ENCODE measurements at places on chromosomes 6 and 20.

GRCh38 chr6:129844118-129844891, 16.8 kb downstream of the TMEM244 start:
- DNase-seq = no peak

DNA sequence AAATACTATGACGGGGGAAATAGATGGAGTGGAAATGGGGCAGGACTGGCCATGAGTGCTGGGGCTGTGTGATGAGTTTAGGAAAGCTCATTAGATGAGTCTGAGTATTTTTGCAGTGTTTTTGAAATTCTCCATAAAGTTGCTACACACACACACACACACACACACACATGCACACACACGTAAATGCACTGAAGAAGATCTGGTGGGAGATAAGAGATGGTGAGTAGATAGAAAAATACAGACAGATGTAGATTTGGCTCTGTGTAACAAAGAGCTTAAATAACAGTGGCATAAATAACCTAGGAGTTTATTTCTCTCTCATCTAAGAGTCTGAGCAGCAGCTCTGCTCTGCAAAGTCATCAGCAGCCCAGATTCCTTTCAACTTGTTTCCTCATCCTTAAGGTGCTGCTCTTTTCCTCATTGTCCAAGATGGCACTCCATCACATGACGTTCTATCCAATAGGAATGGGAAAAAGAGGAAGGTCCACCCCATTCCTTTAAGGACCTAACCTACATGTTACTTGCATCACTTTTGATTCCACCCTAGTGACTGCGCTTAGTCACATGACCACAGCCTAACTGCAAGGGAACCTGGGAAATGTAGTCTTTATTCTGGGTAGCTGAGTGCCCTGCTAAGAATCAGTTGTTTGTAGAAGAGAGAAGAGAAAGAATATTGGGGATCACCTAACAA, 76.4 kb downstream of the EYA2 start:
- DNase-seq = no peak

GRCh38 chr6:63503199-63503598, 69.1 kb upstream of the LOC128125822 start:
- no peak for DNase-seq

GRCh38 chr6:13094781-13095425, 233.4 kb downstream of the TBC1D7 start:
- DNase-seq = no peak

DNA sequence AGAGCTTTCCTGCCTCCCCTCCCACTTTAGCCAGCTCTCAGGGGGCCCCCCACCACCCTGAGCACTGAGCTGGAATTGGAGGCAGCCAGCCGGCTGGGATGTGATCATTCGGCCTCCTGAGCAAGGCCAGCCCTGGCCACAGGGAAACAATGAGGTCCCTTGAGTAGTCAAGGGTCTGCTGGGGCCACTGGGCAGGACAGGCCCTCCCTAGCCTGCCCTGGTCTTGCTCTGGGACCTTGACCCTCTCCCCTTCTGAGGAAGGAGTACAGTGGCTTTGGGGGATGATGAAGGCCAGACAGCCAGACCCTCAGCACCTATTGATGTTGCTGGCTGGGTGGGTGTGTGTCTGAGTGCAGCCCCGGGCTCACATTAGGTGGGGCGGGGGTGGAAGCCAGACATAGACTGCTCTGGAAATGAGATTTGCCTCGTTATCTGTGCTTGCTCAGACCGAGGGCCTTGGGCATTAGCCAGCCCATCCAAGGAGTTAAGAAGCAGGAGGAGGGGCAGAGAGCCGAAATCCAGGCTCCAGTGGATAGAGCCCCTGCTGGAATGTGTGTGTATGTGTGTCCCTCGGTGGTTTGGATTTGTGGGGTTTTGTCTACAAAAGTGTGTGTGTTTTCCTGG, 21.3 kb downstream of the CD40 start:
- no peak for DNase-seq

DNA sequence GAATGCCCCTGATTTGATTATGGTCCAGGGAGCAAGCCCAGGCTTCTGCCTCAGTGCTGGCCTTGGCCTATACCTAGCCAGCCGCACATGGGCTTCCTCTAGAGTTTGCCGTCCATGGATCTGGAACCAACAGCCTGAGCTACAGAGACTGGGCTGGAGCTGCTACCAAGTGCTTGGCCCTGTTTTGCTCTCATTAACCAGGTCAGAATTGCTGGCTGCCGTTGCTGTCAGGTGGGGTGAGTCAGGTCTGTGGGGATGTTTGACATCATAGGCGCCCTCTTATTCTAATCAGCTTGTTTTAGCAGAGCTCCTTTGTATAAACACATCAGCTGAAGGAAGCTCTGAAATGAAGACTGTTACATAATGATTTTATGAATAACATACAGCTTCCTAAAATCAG, 83.1 kb upstream of the PHACTR2 start:
- no peak for DNase-seq

- DNase-seq = no peak
Observed at GRCh38 chr6:18412644-18413043, 25.5 kb downstream of the RNF144B start.

GRCh38 chr20:48983423-48984400, 62.2 kb downstream of the ARFGEF2 start:
- DNase-seq = no peak

DNA sequence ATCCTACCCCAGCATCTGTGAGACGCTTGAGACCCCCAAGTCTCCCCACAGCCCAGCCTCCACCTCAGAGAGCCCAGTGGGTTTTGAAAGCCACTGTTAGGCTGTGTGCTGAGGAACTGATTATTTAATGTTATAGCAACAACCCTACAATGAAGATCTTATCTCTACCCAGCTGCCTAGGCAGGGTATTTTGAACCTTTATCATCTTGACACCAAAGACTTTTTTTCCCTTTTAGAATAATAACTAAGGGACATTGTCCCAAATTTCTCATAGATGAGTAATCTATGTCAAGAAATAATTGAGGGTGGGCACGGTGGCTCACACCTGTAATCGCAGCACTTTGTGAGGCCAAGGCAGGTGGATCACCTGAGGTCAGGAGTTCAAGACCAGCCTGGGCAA, 26.2 kb downstream of the HM13 start:
- DNase-seq = no peak

DNA sequence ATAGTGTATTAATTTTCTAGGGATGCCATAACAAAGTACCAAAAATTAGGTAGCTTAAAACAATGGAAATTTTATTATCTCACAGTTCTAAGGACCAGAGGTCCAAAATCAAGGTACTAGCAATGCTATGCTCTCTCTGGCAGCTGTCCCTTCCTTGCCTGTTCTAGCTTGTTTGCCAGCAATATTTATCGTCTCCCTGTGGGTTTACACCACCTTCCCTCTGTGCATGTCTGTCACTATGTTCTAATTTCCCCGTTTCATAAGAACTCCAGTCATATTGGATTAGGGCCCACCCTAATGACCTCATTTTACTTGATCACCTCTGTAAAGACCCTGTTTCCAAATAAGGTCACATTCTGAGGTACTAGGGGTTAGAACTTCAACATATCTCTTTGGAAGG, 217.2 kb downstream of the IBTK start:
- no peak for DNase-seq

DNA sequence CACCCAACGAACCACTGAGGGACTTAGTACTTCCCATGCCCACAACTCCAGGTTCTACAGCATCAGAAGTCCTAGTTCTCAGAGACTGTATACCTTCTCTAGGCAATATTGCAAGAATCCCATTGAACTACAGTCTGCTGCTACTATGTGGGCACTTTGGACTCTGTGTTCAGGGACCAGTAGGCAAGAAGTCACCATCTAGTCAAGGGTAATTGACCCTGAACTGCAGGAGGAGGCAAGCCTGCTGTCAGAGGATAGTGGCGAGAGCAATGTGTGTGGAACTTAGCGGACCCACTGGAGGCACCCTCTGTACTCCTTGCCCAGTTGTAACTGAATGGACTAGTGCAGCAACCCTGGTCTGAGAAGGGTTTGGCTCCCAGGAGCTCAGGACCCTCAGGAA, 15.7 kb downstream of the HEBP2 start:
- DNase-seq = no peak

DNA sequence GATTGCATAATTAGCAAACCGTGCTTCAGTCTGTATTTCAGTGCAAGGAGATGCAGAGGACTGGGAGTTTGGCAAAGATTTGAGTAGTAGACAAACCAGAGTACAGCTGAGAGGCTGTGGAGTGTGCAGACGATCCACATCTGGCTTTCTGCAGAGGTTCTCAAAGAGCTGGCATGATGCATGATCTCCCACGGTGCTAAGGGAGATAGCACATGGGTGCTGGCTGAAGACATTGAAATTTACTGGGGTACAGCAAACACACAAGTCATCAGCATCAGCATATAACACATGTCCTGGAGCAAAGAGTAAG, 79.0 kb upstream of the FAM184A start:
- DNase-seq = no peak

DNA sequence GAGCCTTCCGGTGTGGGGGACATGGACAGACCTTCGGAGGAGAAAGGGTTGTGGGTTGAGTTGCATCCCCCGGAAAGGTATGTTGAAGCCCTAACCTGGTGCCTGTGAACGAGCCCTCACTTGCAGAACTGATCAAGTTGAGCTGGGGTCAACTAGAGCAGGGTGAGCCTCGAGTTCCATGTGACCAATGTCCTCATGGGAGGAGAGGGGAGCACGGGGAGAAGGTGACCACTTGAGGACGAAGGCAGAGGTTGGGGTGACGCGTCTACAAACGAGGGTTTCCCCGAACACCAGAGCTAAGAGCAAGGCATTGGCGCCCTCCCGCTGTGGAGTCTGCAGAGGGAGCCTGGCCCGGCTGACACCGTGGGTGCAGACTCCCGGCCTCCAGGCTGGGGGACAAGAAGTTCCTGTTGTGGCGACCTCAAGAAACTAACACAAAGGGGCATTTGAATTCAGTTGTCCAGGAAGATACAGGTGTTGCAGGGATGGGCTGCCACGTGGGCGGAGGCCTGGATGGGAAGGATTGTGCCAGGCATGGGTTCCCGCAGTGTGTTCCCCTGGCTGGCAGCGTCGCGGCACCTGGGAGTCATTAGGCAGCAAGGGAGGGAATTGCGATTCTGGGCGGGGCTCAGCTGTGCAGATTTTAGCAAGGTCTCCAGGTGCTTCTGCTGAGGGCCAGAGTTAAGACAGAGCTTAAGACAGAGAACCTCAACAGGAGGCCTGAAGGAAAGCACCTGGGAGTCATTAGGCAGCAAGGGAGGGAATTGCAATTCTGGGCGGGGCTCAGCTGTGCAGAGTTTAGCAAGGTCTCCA, 20.4 kb upstream of the UNC93A start:
- no peak for DNase-seq

DNA sequence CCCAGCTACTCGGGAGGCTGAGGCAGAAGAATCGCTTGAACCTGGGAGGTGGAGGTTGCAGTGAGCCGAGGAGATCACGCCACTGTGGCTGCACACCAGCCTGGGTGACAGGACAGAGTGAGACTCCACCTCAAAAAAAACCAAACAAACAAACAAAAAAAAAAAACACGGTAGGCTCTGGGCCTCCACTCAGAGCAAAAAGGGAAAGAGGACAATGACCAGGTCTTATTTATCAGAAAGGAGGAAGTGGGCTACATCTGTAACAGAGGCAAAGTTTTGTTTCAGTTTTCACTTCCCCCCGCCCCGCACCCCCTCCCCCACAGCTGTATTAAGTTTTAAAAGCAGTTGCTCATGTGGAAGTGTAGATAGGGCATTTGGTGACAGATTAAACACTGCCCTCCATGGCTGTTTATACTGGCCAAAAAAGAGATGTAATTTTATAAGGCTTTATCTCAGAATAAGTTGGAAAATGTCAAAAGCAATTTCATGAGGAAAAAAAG, 114.6 kb downstream of the RCAN2 start:
- no peak for DNase-seq

GRCh38 chr6:101397199-101397598, 3.7 kb downstream of the GRIK2 start:
- no peak for DNase-seq

DNA sequence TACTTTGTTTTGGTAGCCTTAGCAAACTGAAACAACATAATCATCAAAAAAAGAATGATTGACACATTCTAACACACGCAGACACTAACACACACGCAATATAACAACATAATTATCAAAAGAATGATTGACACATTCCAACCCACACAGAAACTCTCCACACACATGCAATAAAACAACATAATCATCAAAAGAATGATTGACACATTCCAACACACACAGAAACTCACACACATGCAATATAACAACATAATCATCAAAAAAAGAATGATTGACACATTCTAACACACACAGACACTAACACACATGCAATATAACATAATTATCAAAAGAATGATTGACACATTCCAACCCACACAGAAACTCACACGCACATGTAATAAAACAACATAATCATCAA, 172.4 kb downstream of the THBS2 start:
- no peak for DNase-seq

DNA sequence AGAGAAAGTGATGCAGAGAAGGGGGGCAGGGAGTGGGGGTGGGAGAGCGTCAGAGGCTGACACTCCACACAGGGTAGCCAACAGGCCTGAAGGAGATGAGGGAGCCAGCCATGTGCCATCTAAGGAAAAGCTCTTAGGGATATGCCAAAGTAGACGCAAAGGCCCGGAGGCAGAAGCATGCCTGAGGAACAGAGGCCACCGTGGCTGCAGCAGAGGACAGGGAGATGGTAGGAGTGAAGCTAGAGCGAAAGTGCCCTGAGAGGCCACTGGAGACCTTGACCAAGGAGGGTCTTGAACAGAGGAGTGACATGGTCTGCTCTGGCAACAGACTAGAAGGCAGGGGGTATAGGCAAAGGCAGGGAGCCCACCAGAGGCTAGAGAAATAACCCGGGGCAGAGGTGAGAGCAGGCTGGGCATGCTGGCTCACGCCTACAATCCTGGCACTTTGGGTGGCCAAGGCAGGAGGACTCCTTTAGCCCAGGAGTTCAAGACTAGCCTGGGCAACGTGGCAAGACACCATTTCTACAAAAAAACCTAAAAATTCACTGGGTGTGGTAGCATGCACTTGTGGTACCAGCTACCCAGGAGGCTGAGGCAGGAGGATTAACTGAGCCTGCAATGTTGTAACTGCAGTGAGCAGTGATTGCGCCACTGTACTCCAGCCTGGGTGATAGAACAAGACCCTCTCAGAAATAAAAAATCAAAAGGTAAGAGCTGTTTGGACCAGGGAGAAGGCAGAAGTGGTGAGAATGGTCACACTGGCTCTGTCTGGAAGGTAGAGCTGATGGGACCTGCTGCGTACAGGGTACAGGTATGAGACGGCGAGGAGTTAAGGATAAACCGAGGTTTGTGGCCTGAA, 6.3 kb downstream of the RRBP1 start:
- no peak for DNase-seq

GRCh38 chr6:121647905-121648304, 212.5 kb downstream of the GJA1 start:
- no peak for DNase-seq

- DNase-seq = no peak
Observed at GRCh38 chr6:129842881-129843409, 18.2 kb downstream of the TMEM244 start.

All from activated gamma-delta T cell treated with Interleukin-2 at 50 U/mL for 16 hours (primary cell).